H9 (cell line): ENCODE measurements at places on chromosomes 4 and X.

GRCh38 chrX:153600032-153600373 is 1.1 kb upstream of the CCNQ start:
- DNase-seq, result no peak

DNA sequence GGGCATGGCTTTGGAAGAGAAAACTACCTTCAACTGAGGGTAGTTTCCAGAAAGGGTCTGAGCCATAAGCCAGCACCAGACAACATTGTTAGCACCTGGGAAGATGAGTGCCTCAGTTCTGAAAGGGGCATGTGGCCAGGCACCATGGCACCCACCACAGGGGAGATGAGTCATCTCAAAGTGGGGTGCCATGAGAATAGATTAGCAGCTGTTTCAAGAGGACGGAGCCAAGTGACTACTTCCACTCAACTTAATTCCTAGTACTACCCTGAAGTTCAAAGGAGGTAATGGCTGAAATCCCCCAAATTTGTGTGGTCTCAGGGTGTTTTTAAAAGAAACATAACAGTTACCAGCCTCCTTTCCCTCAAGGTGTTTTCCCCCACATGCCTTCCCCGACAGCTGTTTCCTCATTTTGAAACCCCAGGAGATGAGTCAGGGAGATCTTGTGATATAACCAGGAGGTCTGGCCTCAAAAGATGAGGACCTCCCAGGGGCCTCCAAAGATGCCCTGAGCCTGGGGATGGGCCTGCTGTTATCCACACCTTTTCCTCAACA is 27.8 kb upstream of the FTHL17 start:
- DNase-seq, result no peak

DNA sequence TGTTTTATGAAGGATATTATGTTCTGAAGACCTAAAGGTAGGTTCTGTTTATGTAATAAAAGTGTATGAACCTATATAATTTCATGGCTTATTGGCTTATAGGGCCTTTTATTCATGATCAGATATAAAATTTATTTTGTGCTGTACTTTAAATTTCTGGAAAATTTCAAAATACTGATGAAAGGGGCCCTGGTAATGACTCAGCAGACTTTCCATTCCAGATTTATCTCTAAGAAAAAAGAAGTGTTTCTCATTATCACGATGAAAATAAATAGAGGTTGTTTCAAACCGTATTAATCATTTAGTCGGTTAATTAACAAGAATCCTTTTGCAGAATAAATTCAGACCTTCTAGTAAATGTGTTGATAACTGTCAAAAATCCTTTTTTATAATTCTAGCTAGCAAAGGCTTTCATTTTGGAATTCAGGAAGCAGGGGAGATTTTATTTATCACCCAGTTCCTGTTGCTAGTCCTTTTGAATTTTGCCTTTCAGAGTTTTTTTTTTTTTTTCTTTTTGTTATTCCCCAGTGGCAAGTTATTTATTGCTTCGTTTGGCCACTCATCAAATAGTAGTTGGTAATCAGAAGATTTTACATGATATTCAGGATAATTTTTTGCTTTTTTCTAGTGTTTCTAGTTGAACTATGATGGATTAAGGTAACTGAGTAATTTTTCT is 5.4 kb upstream of the TAPT1 start:
- DNase-seq, result no peak

- DNase-seq, result no peak
Measured at GRCh38 chr4:150164956-150165629, 86.8 kb downstream of the DCLK2 start.

DNA sequence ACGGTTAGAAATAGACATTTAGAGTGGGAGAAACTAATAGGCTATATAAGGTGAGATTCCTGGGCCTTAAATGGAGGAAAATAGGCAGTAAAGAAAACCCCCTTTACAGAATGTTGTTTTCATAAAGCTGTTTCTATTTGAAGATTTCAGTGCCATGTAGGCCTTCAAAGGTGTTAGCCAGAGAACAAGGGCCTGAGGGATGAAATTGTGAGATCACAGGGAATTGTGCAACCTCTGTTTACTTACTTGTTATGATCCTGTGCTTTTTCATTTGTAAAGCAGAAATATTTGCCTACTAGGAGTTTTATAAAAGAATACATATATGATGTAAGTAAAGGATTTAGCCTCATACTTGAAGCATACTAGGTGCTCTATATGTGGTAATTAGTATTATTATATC is 272.9 kb upstream of the ARX start:
- DNase-seq, result no peak

DNA sequence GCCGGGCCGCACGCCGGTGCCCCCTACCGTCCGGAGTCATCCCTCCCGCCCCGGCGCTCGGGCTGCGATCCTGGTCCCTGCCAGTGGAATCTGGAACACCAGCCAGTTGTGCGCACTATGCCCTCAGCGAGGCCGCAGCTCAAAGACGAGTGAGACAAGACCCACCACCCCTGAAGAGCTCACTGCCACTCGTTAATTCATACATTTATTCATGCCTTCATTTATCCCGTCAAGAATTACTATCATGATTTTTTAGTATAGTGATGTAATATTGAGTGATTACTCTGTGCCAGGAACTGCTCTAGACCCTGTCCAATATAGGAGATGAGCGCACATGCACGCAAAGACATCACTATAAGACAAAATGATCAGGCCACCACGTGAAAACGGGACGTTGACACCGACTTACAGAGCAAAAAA is 247 bp upstream of the PPA2 start:
- DNase-seq, result peak; percentile 88

DNA sequence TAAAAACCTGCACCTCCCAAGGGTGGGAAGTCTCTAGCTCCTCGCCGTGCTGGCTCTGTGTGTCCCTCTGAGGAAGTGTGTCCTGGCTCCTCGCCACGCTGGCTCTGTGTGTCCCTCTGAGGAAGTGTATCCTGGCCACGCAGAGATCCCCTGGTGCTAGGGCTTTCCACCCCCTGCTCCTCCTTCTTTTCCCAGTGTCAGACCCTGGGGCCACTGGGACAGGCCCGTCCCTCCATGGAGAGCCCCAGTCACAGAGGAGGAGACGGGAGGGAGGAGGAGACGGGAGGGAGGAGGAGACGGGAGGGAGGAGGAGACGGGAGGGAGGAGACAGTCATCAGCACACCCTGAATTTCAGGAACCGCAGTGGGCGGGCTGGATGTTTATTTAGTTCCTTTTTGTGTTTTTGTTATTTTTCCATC is 53.8 kb upstream of the HGFAC start:
- DNase-seq, result no peak

- DNase-seq, result peak; percentile 76
Measured at GRCh38 chr4:89438102-89438831, 130.7 kb upstream of the GPRIN3 start.

GRCh38 chr4:74370912-74371311 is 6.0 kb downstream of the EREG start:
- DNase-seq, result peak; percentile 61

DNA sequence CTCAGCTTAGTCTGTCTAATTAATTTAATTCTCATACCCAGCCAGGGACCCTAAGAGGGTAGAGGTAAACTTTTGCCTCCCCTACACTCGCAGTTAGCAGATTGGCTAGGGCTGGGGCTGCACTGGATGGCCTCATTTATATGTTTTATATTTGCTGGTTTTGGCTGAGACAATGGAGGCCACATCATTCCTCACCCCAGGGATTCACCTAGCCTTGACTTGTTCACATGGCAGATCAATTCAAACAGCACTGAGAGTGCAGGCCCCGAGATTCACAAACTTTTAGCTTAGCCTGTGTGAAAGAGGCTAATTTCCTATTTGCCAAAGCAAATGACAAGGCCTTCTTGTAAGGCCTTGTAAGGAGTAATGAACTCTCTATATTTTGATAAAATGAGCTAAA is 844.4 kb downstream of the ARAP2 start:
- DNase-seq, result no peak

DNA sequence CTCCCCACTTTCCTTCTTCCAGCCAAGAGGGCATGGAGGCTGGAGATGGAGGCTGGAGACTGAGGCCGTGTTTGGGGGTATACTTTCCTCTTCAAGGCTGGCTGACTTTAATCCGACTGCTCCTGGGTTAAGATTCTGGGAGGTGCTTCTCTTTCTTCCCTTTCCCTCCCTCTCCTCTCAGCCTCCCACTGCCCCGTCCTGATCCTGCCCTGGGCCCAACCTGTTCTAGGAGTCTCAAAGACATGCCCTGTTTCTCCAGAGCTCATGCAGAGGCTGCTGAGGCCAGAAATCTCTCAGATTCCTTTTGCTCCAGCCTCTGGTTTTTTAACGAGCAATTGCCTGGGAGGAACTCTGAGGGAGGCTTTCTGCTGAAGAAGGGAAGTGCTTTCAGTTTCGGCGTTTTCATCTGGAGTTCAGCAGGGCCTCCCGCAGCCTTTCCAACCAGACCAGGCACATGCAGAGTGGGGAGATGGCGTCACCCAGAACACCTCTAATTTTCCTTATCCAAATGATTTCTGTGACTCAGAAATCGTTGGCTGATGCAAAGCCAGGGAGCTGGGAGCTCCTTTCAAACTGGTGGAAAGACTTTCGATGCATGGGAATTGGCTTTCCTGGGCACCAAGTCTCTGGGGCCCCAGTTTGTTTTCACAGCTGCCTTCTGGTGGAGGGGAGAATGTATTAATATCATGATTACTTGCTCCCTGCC is 34.5 kb upstream of the FAM9C start:
- no peak for DNase-seq

GRCh38 chr4:36432586-36432985 is 151.2 kb downstream of the DTHD1 start:
- no peak for DNase-seq

GRCh38 chrX:73963682-73964081 is 340.3 kb upstream of the ZCCHC13 start:
- no peak for DNase-seq

- no peak for DNase-seq
Measured at GRCh38 chr4:1928356-1929239, 57.4 kb downstream of the NSD2 start.

- DNase-seq, result no peak
Measured at GRCh38 chrX:67558267-67558666, 14.4 kb downstream of the AR start.

GRCh38 chr4:17468619-17469221 is 43.2 kb downstream of the QDPR start:
- DNase-seq, result no peak

DNA sequence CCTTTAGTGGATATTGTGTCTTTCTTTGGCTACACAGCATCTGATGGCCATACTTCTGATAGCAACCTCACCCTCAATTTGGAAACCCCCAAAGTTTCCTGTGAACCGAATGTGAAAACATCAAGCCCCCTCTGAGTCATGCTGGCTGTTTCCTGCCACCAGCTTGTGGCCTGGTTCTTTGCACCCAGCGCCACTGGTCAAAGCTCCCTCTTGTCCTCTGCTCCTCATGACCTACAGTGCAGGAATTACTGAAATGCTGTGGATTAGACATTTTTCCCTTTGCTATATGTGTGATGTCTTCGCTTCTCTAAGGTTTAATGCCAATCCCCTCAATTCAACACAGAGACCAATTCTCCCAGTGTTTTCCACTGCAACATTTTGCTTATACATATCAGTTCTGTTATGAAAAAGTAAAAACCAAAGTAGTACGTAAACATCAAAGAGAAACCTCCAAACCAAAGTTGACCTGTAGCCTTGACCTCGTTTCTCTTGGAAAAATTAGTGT is 224.0 kb upstream of the TENM3 start:
- no peak for DNase-seq

DNA sequence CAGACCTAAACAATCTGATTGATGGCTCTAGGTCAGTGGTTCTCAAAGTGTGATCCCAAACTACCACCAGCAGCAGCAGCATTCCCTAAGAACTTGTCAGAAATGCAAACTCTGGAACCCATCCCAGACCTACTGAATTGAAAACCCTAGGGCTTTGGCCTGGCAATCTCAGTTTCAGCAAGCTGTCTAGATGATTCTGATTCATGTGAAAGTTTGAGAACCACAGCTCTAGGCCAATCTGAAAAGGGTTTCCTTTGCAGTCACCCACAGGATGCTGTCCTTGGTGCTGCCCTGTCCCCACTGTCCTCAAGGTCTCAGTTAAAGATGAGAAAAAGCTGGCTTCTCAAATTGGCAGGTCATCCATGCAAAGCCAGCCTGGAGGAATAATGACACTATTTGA is 34.8 kb downstream of the SMPX start:
- no peak for DNase-seq

DNA sequence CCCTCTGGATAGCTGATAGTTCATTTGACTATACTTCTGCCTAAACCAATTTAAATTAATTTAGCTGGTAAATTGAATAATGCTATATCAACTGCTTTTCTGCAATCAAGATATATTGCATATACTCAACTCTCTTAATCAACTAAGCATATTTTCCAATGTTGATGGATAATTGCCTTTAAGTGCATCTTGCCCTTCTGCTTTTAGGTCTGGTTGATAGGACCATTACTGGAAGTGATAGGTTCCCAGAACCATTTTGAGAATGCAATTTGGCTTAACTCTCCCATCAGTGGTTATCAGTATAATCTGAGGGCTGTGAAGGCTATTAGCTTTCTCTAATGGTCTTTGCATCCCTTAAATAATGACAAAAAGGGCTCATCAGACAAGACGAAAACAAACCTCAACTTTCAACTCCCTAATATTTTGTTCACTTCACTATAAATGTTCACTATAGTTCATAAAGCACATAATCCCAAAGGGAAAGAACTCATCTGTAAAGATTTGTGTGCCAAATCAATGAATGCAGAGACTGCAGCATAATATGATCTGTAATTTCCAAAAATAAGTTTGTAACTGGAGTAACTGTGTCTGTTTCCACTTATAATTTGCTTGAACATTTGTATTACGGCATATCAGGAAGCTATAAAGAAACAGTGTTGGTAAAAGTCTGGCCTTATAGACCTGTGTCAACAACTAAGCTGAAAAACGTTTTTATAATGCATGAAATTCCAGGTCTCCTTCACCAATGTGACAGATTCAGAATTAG is 273.6 kb downstream of the FBXO8 start:
- DNase-seq, result no peak

DNA sequence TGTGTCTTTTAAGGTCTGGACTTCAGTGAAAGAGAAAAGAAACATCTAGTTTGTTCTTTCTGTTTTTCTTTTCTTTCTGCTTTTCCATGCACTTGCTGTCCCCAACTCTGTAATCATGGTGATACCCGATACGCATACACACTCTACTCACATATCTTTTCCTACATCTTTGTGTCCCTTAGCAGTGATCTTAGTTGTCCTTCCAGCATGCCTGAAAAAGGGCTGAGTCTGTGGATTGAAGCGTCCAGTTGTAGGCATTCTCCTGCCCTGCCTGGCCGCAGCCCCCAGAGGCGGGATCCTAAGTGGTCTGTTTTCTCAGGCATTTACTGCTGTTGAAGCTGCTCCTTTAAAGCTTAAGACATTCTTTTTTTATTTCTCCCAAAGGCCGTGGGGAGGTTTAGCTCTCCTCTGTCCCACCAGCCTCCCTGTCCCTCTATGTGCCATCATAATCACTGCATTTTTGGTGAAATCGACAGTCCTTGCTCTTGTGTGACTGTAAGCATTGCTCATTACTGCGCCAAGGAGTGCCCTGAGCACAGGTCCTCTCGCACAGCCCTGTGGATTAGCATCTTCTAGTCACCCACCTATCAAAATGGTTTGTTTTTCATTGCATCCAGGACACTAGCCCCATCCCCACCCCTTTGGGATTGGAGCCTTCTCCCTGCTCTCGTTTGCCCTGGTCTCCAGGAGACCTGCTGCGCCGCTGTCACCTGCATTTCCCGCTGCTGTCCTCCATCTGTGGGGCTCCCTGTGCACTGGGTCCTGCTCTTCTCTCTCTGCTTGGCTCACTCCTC is 4.4 kb downstream of the RGS12 start:
- peak; percentile 27 for DNase-seq
